Stimulated activated CD4-positive, alpha-beta T cell treated with anti-CD3 and anti-CD28 coated beads, Interleukin-1b, Interleukin-23, amount 100 ng/mL, for 48 hours (primary cell): ENCODE measurements at places on chromosomes 1 and 21.

- DNase-seq, result no peak
Measured at GRCh38 chr1:210293171-210293607, 35.5 kb upstream of the HHAT start.

- no peak for DNase-seq
Measured at GRCh38 chr1:41767534-41768525, 150.9 kb downstream of the HIVEP3 start.

- DNase-seq, result no peak
Measured at GRCh38 chr21:36092681-36093080, 22.9 kb downstream of the CBR1 start.

DNA sequence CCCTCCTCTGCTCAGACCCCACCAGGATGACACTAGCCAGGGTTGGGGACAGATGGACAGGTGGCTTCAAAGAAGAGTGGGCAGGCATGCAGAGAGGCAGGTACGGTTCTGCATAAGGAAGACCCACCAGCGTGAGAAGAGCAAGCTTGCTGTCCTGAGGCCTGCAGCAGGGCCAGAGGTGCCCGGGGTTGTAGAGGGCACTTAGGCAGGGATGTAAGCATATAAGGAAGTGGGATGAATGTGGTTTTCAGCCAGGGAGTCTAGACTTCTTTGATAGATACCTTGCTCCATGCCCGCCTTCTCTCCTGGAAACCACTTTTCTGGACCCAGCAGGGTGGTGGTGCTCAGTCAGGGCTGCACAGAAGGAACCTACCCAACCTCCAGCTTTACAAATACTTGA lies 1.4 kb downstream of the TTC39A start:
- no peak for DNase-seq

DNA sequence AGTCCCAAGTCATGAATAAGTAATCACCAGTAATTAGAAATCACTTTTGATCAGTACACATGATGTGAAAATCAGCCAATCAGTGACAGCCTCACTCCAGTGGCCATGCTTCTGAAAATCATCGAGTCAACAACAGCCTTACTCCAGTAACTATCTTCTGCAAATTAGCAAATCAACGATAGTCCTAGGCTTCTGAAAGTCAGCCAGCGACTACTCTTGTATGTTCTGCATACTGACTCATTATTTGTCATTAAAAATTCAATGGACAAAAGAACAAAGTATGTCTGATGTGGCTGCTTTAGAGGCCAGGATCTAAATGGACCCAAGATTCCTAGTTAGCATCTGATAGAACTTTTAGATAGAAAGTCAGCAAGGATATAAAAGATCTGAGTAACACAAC lies 102.5 kb downstream of the GPR52 start:
- DNase-seq, result no peak

- no peak for DNase-seq
Measured at GRCh38 chr1:170727963-170728362, 64.0 kb downstream of the PRRX1 start.

DNA sequence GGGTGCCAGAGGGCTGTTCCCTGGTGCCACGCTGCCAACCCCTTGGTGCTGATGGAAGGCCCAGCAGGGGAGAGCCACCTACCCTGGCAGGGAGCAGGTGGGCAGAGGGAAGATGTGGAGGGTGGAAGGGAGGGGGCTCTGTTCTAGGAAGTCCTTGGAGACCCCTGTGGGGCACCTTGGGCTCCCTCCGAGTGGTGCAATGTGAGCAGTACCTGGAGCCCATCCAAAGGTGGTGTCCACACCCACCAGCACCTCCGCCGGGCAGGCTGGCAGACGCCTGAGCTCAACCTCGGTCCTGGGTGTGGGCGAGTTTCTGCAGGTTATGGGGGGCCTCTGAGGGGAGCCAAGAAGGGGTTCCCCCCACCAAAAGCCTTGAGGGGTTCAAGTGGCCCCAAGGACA lies 11.3 kb upstream of the DNMT3L start:
- no peak for DNase-seq

- no peak for DNase-seq
Measured at GRCh38 chr1:172398970-172399755, 21.3 kb upstream of the C1orf105 start.

- no peak for DNase-seq
Measured at GRCh38 chr21:43731891-43732711, 13.2 kb downstream of the PDXK start.

- DNase-seq, result no peak
Measured at GRCh38 chr1:238226810-238227209, 336.1 kb upstream of the ZP4 start.

GRCh38 chr1:162674034-162674608 lies 41.9 kb downstream of the DDR2 start:
- no peak for DNase-seq

GRCh38 chr1:228022571-228023293 lies 15.9 kb downstream of the WNT3A start:
- no peak for DNase-seq

GRCh38 chr1:17870679-17871078 lies 115.5 kb downstream of the ACTL8 start:
- no peak for DNase-seq

- DNase-seq, result no peak
Measured at GRCh38 chr1:228391411-228392020, 15.1 kb downstream of the TRIM11 start.

GRCh38 chr1:6389971-6390370 lies 3.6 kb downstream of the ACOT7 start:
- no peak for DNase-seq

- DNase-seq, result no peak
Measured at GRCh38 chr21:38220270-38220737, 36.5 kb upstream of the KCNJ15 start.

- no peak for DNase-seq
Measured at GRCh38 chr1:46517010-46517600, 27.5 kb downstream of the DMBX1 start.

DNA sequence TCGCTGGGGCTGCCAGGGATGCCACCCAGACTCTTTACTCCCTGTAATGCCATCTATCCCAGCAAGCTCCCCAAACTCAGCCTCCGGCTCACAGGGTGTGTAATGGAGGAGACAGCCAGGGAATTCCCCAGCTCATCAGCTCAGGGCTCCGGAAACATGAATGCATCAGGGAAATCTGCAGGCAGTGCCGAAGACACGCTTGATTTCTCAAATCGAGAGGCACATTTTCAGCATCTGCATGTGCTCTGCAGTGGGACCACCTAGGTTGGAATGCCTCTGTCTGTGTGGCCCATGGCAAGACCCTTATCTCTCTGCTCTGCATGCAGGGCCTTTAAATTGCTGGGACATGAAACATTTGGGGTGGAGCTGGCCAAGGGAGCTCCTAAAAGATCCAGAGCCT lies 170.1 kb downstream of the TRABD2B start:
- no peak for DNase-seq

DNA sequence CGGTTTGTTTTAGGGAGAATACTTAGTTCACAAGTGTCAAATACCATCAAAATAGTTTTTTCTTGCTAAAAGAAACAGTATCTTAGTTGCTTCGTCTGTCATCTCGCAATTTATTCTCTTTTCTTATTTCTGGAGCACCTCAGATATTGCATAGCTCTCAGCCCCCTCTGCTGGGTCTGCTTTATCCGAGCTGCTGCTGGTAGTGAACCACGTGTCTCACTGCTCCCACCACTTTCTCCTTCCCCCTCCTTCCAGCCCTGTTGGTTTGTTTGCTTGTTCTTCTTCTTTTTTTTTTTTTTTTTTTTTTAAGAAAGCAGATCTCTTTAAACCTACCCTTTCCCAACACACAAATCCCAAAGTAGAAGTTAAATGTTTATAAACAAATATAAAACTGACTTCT lies 170.8 kb downstream of the EDEM3 start:
- no peak for DNase-seq

DNA sequence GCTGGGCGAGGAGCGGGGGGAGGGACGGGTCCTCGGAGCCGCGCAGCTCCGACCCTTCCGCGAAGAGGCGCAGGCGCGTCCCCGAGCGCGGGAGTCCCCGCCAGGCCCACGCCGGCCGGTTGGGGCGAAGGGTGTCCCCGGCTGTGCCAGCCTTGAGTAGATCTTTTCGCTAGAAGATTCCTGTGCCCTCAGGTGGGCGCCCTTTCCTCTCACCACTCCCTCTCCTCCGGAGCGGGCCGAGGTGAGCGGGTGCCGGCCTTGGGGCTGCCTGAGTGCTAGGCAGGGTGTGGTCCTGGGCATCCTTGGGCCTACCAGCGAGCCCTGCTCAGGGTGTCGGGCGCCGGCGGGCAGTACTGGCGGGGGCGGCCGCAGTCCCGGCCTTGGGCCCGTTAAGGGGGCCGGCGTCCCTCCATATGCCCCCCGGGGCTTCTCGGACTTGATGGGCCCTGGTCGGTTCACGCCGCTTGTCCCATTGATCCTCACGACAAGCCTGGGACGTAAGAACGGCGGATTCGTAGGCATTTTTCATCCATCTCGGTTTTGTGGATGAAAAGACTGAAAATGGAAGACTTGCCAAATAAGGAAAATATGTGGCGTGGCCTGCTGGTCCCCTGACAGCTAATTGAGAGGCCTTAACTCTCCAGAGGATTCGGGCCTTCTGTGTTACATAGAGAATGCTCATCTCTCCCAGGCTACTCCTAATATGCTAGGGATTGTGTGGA lies 712 bp downstream of the DEGS1 start:
- peak; percentile 59 for DNase-seq

DNA sequence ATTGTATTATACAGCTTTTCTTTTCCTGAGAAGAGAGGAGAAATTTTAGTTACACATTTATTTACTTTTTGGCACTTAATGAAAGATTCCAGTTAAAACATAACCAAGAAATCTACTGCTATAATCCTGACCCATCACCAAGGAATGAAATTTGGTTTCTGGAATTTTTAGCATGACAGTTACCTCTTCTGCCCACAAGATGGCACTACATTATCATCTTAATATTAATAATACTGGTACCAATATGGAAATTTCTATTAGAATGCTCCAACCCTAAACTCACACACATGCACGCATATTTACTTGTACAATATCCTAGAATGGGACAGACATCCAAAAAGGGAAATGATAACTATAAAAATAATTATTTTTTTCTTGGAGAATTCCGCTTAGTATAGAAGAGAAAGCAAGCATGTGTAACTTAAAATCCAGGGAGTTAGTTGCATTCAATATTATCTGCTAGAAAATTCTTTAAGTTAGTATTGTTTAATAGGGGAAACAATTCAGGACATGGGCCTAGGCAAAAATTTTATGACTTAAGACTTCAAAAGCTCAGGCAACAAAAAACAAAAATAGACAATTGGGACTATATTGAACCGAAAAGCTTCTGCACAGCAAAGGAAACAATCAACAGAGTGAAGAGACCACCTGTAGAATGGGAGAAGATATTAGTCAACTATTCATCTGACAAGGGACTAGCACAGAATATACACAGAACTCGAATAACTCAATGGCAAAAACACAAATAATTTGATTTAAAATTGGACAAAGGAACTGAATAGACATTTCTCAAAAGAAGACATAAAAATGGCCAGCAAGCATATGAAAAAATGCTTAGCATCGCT lies 37.4 kb downstream of the MAP3K21 start:
- DNase-seq, result no peak

DNA sequence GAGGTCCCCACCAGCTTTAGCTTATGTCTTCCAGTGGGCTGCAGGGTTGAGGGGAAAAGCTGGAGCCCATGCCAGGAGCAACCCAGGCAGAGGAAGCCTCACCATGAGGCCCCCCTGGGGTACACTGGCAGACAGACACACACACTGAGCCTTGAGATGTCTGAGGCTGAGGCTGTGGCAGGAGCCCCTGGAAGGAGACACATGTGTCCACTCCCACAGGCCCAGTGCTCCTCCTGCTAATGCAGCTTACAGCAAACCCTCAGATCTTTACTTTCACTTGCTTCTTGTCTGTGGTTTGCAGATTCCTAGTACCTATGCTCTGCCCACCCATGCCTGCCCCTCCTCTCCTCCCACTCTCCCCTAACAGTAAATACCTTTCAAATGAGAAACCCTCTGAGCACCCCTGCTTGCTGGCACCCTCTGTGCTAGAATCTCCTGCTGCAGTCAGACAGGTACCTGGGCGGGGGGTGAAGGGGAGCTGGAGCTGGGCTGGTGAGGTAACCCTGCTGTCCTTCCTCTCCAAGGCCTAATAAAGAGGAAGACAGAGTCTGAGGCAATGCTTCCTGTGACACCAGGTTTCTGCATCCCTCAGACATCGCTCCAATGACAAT lies 63.4 kb upstream of the NEK2 start:
- peak; percentile 8 for DNase-seq

DNA sequence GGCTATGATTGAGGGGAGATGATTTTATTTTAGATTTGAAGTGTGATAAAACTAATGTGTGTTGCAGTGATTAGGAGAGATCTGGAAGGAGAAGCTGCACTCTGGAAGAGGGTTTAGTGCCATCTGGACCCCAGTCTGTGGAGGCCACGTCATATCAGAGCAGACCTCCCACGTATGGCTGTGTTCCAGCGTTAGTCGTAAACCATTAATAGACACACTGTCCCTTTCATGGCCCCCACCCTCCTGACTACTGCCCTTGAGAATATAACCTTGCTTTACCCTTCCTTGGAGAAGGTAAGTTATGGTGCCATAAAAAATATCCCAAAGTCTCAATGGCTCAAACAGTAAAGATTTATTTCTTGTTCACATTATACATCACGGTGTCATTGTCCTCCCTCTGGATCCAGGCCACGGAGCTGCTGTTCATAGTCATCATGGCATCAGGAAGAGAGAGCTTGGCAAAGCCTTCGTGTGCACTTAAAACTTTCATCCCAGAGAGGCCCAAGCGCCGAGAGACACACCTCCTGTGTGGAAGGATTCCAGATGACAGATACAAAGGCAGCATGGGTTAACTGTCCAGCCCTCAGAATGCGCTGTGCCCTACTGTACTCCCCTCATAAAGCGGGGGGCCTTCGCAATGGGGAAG lies 33.2 kb downstream of the RHOU start:
- DNase-seq, result no peak

GRCh38 chr1:29842130-29842529 lies 605.8 kb downstream of the PTPRU start:
- no peak for DNase-seq

DNA sequence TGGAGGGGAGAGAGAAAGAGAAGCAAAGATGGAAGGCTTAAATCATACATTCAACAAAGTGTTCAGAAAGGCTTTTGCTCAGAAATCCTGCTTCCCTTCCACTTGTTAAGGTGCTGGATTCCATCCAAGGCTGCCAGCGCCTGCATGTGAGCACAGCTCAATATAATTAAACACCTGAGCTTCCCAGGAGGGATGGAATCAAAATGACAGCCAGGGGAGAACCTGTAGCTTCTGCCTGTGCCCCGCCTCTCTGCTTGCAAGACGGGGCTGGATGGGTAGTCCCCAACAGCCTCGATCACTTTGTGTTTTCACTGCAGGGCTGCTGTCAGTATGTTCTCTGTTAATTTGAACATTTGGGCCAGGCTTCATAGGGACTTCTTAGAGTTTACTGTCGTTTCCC lies 225.7 kb downstream of the KCNH1 start:
- DNase-seq, result no peak

DNA sequence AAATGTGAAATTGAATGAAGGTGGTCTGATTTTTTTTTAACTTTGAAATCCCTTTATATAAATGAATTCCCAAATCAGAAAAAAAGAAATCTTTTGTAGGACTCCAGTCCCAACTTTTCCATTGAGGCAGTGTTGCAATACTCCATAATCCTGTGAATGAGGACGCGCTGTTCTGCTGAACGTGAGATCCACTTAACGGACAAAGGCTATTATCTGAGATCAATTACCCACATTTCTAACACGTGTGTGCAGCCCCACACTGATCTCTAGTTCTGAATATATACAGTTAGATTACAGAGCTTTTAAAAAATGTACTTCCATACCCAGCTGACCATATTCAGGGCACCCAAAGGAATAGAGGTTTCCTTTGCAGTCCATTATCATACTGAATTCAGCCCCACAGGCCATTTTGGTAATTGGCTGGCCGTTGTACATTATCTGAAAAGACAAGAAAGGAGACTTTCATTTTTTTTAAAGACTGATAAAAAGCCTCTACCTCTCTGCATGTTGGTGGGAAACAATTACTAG lies 19.0 kb downstream of the RCC2 start:
- DNase-seq, result no peak
